Activated naive CD8-positive, alpha-beta T cell treated with anti-CD3 and anti-CD28 coated beads, Interleukin-2, amount 10 ng/mL, durations not matched to agents 7 days and 5 days (primary cell): ENCODE measurements at places on chromosomes 13 and 19.

GRCh38 chr13:26820871-26821270 lies 60.3 kb upstream of the GPR12 start:
- DNase-seq = no peak

DNA sequence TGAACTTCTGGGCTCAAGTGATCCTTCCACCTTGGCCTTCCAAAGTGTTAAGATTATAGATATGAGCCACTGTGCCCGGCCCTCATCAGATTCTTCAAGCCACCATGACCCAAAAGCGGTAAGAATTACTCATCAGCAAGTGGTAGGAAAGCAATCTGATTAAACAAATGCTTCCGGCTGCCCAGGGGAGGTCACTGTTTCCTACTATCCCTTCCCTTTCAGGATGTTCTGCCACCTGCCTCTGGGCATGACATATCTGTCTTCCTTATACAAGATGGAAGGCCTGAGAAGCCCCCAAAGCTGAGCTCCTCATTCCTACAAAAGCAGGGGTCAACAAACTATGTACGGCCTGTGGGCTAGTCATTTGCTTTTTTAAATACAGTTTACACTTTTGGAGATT lies 7.0 kb downstream of the ABHD8 start:
- DNase-seq = no peak

DNA sequence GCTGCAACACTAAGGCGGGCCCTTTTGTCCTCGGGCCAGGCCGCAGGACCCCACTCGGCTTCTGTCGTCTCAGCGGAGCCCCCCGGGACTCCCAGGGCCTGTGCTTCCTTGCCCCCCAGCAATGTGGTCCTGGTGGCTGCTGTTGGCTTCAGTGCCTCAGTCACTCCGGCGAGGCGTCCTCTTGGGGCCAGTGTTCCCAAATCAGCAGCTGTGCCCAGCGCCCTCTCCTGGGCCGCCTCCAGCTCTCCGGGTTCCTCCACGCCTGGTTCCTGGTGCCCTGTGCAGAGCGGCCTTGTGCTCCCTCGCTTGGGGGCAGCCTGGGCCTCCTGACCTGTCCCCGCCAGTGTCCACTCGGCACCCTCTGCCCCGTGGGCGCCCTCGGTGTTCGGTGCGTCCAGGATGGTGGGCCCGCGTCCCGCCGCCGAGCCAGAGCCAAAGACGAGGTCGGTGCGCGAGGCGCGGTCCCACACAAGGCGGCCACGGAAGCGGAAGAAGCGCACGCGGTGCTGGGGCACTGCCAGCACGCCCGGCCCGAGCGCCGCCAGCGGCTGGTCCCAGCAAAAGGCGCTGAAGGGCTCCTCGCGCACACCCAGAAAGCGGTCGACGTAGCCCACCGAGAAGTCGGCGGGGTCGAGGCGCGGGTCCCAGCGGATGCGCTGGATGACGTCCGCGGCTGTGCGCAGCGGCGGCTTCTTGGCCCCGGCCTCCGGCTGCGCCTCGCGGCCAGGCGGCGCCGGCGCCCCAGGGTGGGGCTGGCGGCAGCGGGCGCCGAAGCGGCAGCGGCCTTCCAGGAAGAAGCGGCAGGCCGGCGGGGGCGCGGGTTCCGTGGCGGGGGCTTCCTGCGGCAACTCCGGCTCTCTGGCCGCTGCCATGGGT lies 685 bp downstream of the LENG9 start:
- peak; percentile 83 for DNase-seq

DNA sequence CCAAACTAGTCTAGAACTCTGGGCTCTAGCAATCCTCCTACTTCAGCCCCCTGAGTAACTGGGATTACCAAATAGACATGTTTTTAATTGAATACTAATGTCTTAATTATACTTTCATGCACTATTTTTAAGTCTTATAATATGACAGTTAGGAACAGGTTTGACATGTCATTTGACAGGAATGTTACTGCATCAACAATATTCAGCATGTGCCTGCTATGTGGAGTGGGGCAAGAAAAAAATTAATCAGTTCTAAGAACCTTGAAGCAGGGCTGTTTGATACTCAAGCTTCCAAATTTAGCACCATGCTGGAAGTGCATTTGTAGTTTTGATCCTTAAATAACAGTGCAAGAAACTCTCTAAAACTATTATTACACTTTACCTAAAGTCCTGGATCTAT lies 265.3 kb downstream of the MZT1 start:
- no peak for DNase-seq

DNA sequence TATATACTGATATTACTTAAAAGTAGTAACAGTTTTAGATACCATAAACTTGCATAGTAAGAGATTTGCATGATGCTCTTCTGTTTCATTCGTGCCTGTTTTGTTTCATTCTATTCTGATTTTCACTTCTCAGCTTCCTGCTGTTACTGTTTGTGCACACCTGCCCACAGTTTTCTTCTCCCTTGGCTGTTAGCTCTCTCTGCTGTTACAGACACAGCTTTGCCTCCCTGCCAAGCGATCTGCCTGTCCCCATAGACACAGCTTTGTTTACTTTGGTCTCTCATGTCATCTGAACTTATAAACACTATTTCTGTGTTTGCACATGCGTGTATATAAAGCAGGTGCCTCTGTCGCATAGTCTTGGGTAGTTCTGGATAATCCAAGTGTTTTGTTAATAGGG lies 21.4 kb upstream of the UPF3A start:
- DNase-seq = no peak

DNA sequence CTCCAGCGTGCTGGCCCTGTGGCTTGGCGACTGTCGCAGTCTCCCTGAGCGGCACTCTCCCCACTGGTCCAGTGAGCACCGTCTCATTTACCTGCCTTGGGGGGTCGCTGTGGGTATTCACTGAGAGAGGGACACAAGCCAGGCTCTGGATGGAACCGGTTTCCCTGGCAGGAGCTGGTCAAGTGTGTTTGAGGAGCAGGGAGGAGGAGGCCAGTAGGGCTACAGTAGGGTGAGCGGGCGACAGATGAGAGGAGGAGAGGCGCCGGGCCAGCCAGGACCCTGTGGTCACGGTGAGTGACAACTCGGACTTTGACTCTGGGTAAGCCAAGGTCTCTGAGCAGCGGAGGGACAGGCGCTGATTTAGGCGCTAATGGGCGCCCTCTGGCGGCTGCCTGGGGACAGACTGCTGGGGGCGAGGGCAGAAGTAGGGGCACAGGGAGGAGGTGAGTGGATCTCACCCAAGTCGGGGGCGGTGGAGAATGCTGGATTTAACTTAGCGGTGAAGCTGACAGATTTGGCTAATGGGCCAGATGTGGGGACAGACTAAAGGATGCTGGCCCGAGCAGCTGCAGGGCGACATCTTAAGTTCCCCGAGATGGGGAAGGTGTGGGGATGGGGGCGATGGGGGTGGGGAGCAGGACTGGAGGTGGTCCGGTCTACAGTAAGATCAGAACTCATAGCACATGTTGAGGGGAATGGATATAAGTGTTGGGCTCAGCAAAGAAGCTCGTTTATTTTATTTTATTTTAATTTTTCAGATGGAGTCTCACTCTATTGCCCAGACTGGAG lies 4.7 kb upstream of the PRMT1 start:
- DNase-seq = peak; percentile 83

- no peak for DNase-seq
These were observed 9.2 kb downstream of the JOSD2 start for GRCh38 chr19:50501568-50502475.

- DNase-seq = no peak
These were observed 9.6 kb downstream of the CPT1C start for GRCh38 chr19:49700563-49700962.

GRCh38 chr13:101655435-101655834 lies 203.0 kb downstream of the ITGBL1 start:
- no peak for DNase-seq

DNA sequence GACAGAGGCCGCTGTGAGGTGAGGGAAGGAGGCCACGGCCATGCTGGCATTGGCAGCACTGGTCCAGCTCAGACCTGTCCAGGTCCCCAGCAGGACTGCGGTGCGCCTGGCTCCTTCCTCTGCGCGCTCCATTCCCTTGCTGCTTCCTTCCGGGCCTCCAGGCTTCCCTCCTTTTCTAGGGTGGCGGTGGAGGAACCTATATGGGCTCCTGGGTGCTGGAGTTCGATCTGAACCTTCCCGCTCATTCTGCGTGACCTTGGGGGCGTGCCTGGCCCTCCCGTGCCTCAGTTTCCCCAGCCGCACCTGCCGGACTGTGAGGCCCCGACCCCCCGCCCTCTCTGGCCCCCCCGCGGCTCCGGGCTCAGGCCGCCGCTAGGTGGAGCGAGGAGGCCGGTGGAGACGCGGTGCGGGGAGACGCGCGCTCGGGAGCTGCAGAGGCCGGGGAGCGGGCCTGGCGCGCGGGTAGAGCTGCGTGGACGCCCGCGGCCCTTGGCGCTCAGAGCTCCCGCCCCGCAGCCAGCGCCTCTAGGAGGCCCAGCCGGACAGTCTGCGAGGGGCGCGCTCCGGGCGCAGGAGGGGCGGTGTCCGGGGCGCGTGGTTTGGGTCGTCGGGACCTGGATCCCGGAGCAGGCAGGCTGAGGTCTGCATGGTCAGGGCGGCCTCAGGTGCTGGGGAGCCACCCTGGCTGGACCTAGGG lies 29.9 kb downstream of the EFNA2 start:
- DNase-seq = peak; percentile 73

DNA sequence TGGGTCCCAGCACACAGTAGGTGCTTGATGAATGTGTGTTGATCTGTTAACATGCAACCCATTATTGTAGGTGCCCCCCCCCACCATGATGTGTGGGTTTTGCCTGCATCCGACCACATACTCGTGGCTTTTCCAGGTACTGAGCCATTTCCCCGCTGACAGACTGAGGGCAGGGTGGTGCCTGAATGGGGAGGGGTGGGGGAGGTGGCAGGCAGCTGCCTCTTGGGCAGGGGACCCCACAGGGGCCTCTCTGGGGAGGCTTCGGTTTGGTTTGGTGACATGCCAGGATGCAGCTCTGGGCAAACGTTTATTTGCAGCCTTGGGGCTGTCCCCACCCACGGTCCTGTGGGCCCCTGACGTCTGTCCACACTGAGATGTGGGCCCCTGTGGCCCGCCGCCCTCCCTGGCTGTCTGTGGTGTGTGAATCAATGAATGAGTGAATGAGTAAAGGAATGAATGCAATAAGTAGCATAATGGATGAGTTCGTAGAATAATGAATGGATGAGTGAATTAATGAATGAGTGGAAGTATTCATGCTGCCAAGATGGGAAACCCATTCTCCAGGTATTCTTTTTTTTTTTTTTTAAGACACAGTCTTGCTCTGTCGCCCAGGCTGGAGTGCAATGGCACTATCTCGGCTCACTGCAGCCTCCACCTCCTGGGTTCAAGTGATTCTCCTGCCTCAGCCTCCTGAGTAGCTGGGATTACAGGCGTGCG lies 9.0 kb upstream of the JUND start:
- peak; percentile 85 for DNase-seq

DNA sequence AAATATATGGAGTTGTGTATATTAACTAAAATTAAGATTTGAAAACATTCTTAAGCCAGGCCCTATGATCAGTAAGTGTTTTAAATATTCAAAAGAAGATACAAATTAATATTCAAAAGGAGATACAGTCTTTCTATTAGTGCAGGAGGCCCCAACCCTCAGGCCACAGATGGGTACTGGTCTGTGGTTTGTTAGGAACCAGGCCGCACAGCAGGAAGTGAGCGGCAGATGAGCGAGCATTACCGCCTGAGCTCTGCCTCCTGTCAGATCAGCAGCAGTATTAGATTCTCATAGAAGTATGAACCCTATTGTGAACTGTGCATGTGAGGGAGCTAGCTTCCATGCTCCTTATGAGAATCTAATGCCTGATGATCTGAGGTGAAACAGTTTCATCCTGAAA lies 232.9 kb downstream of the FOXO1 start:
- DNase-seq = peak; percentile 62

DNA sequence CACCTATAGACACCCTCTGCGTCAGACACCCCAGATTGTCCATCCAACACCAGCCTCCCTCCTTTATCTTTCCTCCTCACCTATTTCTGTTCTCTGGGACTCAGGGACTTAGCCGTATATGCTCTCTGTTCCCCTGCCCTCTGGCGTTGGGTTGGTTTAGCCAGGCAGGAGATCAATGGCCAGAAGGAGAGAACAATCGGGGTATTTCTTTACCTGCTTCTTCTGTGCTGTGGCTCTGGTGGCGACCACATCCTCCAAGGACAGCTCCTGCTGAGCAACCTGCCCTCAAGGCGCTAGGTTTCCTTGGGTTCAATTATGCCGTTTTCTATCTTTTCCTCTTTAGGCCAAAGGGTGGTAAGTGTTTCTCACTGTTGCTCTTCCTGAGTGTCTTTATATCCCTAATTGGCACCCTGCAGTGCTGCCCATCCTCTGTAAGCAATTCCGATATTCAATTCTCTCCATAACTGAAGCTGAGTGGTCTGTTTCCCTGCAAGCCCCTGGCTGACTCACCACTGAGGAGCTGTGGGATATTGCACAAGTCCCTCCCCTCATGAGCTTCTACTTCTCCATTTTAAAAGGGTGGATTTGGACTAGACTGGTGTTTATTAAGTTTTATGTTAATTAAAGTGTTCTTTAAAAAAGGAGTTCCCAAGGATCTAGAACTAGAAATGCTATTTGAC lies 63.7 kb upstream of the TMTC4 start:
- no peak for DNase-seq

DNA sequence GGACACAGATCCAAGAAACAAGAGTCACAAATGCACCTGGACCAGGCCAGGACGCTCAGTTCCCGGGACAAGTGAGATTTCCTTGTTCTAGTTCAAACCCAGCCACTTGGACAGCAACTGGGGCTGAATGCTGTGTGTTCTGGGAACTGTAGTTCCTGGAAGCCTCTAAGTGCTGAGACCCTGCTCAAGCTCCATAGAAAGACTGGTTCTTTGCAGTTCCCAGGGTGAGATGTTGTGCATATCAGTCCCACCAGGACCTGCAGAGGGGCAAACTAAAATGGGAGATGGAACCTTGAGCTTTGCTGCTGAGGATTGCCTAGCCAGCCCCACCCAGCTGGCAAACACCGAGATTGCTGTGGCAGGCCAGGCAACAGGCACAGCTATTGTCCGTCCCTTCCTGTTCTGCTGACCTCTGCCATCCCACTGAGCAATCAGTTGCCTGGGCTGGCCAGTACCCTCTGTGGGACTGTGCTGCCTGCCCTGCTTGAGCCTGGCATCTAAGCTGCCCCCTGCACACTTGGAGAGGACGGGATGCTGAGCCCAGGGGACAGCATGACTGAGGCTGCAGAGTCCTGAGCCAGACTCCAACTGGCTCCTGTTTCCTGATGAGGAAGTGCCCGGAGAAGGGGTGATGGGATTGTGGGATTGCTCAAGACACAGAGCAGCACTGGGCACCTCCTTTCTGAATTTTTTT lies 1.4 kb upstream of the GIPC1 start:
- no peak for DNase-seq

GRCh38 chr13:27790523-27790922 lies 1.8 kb upstream of the GSX1 start:
- DNase-seq = no peak

DNA sequence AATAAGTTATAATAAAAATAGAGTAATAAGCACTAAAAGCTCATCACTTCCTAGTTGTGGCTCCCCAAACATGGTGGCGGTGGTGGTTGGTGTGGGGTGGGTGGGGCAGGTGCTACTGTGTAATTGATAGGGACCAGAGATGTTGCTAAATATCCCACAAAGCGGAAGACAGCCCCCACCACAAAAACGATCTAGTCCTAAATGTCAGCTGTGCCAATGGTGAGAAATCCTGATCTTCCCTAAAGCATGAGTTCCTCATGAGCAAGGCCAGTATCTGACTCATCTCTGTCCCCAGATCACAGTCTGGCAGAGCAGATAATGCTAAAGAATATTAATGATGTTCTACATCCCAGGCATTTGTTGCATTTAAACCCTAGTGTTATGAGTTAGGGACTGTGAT lies 1.9 kb upstream of the EDDM13 start:
- DNase-seq = no peak

- DNase-seq = no peak
These were observed 18.9 kb upstream of the ENOX1 start for GRCh38 chr13:43805681-43806128.

GRCh38 chr19:57934820-57935665 lies at the start of gene ZNF418:
ZNF418 (minus strand) TSS chr19:57935402; CDS start chr19:57933822, 1,580 bp downstream.
- DNase-seq = peak; percentile 69
